Osteoblast (primary cell): ENCODE measurements at places on chromosomes 2 and 18. TPM values are rescaled to one million over a fixed set of nuclear protein-coding genes. Genes with fewer than 3 reads are reported as not detected.
A peak's percentile ranks its signal among the peaks of the same experiment; 100 is the strongest.

DNA sequence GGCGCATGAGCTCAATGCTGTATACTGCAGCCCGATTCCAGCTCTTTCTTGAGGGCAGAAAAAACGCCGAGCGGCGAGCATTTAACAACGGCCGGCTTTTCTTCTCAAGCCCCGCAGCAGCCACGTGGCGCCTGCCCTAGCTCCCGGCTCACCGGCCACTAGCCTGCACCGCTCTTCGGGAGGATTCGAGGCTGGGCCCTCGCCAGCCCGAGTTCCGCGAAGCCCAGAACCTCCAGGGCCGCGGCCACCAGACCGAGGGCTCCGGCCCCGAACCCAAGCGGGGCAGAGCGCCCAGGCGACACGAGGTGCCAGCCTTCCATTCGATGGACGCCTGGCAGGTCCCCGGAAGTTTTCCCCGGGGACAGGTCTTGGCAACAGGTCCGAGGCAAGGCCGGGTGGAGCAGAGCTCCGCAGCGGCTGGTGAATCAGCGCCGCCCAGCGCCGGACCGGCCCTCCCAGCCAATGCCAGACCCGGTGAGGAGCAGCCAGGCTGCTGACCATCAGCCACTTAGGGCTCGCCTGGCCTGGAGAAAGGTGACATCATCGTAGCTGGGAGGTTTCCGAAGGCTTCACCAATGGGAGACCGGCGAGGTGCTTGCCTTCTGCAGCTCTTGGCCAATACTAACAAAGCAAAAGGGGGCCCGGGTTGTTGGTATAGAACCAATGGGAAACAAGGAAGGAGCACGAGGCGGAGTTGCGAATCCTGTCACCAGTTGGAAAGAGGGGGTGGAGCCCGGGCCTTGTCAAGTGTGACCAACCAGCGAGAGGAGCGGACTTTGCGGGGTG lies 552 bp upstream of the MXD1 start:
- peak; percentile 97 for DNase-seq

Gene NAPG
- total RNA-seq, result 43.9 and 47.4 TPM in 2 replicates

DNA sequence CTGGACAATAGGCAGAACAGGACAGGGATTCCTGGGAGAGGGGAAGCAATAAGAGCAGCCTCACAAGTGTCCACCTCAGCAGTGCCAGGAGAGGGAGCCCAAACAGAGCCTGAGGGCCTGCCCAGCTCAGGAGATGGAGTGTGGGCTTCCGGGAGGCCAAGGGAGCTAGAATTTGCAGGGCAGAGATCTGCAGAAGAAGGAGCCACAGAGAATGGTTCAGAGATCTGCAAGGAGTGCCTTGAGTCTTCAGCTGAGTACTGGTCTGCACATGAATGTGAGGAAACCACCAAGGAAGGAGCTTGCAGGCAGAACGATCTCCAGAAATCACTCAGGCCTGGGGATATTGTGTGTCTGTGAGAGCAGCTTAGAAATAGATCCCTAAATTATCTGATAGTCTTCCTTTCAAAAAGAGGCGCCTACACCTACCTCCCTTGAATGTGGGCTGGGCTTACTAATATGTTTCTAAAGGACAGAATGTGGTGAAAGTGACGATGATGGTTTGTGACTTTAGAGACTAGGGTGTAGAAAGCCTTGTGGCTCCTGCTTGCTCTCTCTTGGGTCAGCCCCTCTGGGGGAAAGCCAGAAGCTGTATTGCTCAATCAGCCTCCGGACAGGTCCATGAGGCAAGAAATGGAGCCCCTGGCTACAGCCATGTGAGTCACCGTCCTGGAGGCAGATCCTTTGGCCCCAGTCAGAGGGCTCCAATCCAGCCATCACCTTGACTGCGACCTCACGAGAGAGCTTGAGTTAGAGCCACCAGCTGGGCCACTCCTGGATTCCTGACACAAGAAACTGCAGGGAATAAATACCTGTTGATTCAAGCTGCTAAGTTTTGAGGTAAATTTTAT lies 7.6 kb upstream of the LPIN1 start:
- peak; percentile 83 for DNase-seq

- no peak for DNase-seq
These were observed 1936.8 kb upstream of the PIK3C3 start for GRCh38 chr18:40018266-40018665.

- DNase-seq, result no peak
These were observed 270.1 kb downstream of the TCF4 start for GRCh38 chr18:55317864-55318263.

- peak; percentile 62 for DNase-seq
These were observed 90.4 kb downstream of the DOCK10 start for GRCh38 chr2:224951723-224952481.

Gene ICA1L
- 8.7 and 12.1 TPM in 2 replicates for total RNA-seq

DNA sequence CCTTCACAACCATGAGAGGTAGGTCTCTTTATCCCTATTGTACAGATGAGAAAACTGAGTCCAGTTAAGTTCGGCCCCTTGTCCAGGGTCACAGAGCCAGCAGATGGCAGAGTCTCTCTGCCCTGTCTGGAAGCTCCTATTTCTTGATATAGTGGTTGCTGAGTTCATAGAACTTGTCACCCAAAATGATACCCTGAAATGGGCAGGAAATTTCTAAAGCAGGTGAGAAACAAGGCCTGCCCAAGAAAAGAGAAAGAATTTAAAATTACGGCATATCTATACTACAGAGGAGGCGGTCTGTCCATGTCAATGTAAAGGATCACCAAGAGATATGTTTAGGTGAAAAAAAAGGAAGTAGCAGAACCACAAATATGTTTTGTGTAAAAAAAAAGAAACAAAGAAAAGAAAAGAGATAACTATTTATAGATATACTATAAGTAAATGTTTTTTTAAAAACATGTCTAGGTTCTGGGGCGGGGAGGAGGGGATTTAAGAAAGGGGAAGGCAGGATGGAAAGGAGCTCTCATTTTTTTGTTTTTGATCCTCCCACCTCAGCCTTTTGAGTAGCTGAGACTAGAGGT lies 39.8 kb downstream of the MYO7B start:
- no peak for DNase-seq

Gene SEMA4C
- 28.0 and 29.7 TPM in 2 replicates for total RNA-seq

Gene NYAP2
- under 0.01 TPM in 1 of 2 replicates, not detected in the other for total RNA-seq

DNA sequence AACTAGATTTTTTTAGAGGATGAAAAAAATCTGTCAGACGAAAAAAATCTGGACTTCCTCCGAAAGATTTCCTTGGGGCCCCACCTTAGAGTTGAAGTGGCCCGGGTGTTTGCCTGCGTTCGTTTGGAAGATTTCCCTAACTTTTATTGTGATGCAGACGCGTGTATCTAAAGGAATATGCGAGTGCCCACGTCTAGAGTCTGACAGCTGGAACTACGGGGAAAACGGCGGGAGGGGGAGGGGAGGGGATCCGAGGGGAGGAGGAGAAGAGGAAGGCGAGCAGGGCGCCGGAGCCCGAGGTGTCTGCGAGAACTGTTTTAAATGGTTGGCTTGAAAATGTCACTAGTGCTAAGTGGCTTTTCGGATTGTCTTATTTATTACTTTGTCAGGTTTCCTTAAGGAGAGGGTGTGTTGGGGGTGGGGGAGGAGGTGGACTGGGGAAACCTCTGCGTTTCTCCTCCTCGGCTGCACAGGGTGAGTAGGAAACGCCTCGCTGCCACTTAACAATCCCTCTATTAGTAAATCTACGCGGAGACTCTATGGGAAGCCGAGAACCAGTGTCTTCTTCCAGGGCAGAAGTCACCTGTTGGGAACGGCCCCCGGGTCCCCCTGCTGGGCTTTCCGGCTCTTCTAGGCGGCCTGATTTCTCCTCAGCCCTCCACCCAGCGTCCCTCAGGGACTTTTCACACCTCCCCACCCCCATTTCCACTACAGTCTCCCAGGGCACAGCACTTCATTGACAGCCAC lies 2.4 kb upstream of the SP9 start:
- DNase-seq, result peak; percentile 78

- peak; percentile 74 for DNase-seq
These were observed 59.2 kb downstream of the IL1R2 start for GRCh38 chr2:102050854-102051391.

- DNase-seq, result no peak
These were observed 26.8 kb downstream of the YES1 start for GRCh38 chr18:785242-785641.

DNA sequence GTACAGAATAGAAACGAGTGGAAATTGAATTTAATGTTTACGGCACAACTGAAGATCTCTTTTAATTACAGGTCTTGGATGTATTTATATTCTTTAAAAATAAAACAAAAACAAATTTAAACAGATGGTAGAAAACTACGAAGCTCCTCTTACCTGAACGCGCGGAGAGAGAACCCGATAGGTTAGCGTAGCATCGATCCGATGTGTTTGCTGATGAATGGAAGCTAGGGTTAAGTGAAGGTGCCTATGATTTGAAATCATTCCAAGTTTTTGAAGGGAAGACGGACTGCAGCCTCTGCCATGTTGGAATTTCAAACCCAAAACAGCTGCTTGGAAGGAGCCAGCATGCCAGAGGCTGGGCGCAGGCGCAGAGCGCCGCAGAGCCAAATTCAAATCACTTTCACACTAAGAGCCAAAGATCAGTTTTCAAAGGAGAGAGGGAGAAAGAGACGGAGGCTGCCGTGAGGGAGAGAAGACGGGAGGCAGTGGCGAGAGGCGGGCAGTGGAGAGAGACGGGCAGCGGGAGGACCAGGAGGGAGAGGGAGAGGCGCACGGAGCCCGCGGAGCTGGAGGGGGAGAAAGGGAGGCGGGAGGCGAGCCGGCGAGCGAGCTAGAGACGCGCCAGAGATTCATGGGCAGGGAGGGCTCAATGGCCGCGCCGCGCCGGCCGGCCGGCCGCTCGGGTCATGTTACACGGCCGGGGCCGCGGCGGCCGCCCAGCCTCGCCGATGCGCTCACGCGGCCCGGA lies at the start of gene FIGN:
Gene FIGN, minus strand, starts transcription at position 324 of the 748 bp plus-strand sequence. CDS start 1,081 bp downstream, outside the sequence.
- peak; percentile 98 for DNase-seq

Gene TCF23
- not detected in 2 replicates for total RNA-seq

- DNase-seq, result peak; percentile 41
These were observed 38.8 kb downstream of the INHBB start for GRCh38 chr2:120384486-120385354.

Gene TMEM247
- not detected in 2 replicates for total RNA-seq

Gene FAM237A
- not detected in 2 replicates for total RNA-seq

Gene CABYR
- total RNA-seq, result 3.8 and 4.0 TPM in 2 replicates

GRCh38 chr2:207131594-207131993 lies 34.2 kb downstream of the KLF7 start:
- no peak for DNase-seq

GRCh38 chr2:239949075-239949474 lies 76.1 kb downstream of the NDUFA10 start:
- peak; percentile 52 for DNase-seq

Gene OTOS
- total RNA-seq, result not detected in 2 replicates

- no peak for DNase-seq
These were observed 174.8 kb upstream of the EPAS1 start for GRCh38 chr2:46122318-46122976.

- DNase-seq, result no peak
These were observed 317.4 kb upstream of the SOX11 start for GRCh38 chr2:5374762-5375161.

DNA sequence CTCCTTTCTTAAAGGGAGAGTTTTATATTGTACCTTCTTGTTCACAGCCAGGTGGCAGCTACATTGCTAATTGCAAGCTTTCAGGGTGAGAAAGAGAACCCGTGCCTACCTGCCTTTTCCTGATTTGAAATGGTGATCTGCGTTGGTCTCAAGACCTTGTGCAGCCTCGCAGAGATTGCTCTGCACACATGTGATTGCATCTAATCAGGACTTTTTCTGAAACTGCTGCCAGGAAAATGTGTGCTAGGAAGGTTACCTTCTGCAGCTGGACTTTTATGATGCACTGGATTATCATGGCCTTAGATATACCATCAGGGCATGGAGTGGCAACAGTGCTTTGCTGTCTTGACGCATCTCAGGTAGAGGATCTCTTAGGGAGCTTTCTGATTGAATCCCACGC lies 45.1 kb downstream of the AGAP1 start:
- DNase-seq, result peak; percentile 53

DNA sequence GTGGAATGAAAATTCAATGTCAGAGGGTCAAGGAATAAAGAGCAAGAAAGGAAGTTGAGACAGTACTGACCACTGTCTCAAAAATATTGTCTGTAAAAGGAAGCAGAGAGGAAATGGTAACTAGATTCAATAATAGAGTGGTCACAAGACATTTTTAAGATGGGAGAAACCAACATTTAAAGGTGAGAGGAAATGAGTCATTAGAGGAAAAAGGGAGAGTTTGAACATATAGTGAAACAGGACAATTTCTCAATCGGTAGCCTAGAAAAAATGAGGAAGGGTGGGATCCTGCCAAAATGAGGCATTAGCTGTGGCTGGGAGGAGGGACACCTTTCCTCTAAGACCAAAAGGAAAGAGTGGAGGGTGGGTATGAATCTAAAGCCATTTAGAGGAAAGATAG lies 288.5 kb downstream of the SP3 start:
- DNase-seq, result no peak

Gene MAB21L4
- total RNA-seq, result not detected in 2 replicates

Gene KIF1A
- under 0.01 TPM in 1 of 2 replicates, not detected in the other for total RNA-seq

GRCh38 chr2:95344656-95345055 lies 47.5 kb downstream of the KCNIP3 start:
- peak; percentile 47 for DNase-seq

Gene STAMBP
- total RNA-seq, result 23.2 and 23.3 TPM in 2 replicates

DNA sequence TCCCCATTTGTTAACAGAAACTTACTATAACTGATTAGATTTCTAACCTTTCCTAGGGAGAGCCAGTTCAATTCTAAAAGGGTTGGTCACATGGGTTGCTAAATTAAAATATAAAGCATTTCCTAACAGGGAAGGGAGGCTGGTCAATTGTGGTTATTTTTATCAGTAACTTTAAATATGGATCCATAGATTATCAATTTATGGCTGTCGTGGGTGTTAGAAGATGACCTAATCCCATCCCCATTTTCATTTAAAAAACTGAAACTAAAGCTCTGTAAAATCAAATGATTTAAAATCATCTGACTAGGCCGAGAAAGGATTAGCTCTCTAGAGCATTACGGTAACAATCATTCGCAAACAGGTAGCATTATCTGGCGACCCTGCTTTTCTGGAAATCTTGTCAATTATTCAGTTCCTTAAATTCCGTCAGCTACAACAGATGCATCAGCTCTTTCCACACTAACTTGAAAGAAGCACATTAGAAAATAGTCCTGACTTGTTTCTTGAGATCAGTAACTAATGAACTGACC lies 953 bp upstream of the HNRNPA3 start:
- DNase-seq, result peak; percentile 30

Gene VIT
- total RNA-seq, result 27.7 and 31.1 TPM in 2 replicates

GRCh38 chr2:213863541-213863940 lies 547.3 kb upstream of the VWC2L start:
- no peak for DNase-seq

DNA sequence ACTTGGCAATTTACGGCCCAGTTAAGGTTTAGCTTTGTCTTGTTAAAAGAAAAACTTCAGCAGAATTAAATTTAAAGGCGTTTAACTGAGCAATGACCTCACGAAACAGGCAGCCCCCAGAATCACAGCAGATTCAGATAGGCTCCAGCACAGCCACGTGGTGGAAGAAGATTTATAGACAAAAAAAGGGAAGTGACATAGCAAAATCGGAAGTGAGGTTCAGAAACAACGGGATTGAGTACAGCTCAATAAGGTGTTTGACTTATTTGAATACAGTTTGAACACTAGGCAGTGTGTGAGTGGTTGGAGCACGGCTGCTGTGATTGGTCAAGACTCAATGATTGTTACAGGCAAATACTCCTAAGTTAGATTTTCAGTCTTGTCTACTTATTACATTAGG lies 79.8 kb downstream of the MOGAT1 start:
- DNase-seq, result no peak

- DNase-seq, result no peak
These were observed 62.0 kb upstream of the CAVIN2 start for GRCh38 chr2:191908874-191909273.

Gene CNTNAP5
- not detected in 2 replicates for total RNA-seq
